GF-D8 (cell line): ENCODE measurements at places on chromosomes 5 and 9.

DNA sequence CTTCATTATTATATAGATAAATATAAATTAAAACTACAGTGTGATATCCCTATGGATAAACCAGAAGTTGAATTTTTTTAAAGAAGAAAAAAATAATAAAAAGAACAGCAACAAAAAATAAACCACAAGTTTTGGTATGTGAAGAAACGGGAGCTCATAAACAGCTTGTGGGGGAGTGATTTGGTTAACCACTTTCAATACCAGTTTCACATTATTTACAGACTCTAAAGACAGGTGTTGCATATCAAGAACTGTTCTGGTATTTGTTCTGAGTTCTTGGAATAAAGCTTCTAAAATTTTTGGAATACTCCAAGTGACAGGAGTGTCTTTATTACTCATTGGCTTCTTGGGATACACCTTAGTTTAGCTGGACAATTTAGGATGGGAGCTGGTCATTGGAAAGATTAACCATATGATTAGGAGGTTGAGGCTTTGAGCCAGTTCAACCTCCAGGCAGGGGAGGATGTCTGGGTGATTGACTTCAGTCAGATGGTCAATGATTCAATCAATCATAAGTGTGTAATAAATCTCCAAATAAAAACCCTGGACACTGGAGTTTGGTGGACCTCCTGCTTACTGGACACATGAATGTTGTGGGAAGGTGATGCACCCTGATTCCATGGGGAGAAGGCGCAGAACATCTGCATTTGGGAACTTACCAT is 2223.1 kb upstream of the C9orf72 start:
- DNase-seq: no peak

DNA sequence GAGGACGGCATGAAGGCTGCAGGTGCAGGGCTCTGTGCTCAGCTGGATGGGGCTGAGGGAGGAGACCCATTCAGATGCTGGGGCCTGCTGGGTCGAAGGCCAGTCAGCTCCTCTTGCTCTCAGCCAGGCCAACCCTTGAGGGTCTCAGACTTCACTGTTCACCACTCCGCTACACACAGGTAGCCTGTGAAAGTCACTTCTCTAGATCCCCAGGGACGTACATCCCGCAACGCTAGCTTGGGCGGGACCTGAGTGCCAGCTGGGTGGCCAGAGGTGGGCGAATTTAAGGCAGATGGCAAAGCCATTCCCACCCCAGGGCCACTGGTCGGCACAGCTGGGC is 42.2 kb upstream of the FCN1 start:
- no peak for DNase-seq

GRCh38 chr5:19987612-19988361 is at the start of gene CDH18:
CDH18 (minus strand) TSS chr5:19988200; CDS start chr5:19838986, 149,214 bp downstream.
- DNase-seq: no peak

DNA sequence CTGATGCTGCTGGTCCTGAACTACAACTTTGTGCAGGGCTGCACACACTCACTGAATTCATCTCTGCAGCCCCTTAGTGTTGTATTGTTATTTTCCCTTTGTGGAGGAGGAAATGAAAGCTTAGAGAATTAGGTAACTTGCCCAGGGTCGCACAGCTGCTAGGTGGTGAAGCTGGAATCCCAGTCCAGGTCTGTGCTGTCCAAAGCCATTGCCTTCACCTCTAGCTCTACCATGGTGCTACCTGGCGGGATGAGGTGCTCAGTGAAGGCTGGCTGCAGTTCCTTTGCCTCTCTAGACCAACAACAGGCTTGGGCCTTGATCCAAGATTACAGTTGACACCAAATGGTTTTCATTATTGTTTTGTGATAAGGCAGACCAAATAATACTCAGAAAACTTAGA is 177.8 kb upstream of the PITX1 start:
- no peak for DNase-seq

GRCh38 chr9:6086006-6086655 is 70.7 kb upstream of the RANBP6 start:
- DNase-seq: no peak

DNA sequence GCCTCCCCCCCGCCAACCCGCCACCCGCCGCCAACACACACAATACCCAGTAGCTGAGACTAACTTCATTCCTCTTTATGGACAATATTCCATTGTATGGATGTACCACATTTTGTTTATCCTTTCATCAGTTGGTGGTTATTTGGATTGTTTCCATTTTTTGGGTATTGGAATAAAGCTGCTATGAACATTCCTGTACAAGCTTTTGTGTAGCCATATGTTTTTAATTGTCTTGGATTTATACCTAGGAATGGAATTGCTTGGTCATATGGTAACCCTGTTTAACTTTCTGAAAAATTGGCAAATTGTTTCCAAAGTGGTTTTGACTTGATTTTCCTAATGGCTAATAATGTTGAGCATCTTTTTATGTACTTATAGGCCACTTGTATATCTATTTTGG is 4.9 kb upstream of the UBTD2 start:
- no peak for DNase-seq

DNA sequence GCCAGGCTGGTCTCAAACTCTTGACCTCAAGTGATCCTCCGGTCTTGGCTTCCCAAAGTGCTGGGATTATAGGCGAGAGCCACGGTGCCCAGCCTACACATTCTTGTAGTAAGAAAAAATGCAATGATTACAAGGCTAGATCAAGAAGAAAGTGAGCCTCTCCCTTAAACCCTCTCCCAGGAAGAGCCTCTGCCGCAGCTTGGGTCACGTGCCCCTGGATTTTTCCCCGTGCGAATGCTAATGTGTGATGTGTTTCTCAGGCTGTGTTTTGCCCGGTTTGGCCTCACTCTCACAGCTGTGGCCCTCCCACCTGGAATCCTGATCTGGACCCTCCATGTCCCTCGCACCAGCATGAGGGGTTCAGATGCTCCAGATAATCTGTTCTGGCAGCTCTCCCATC is 6.9 kb downstream of the PLPP7 start:
- DNase-seq: no peak

- DNase-seq: no peak
Observed at GRCh38 chr9:114719290-114719689, 37.3 kb upstream of the TEX48 start.

DNA sequence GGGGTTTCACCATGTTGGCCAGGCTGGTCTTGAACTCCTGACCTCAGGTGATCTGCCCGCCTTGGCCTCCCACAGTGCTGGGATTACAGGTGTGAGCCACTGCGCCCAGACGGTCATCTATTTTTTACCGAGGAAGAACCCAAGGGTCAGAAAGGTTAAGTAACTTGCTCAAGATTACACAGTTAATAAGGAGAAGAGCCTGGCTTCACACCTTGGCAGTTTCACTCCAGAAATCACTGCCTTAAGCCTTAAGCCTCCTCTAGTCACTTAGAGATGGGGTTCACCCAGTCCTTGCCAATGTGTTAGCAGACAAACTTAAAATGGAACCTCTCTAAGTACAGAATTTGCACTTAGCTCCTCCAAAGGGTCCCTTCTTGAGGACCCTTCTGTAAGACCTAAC is 116.3 kb downstream of the PTTG1 start:
- DNase-seq: no peak

- DNase-seq: peak; percentile 10
Observed at GRCh38 chr9:136079211-136079915, 15.7 kb downstream of the NACC2 start.

GRCh38 chr9:37350486-37351190 is 71.9 kb upstream of the GRHPR start:
- DNase-seq: no peak

DNA sequence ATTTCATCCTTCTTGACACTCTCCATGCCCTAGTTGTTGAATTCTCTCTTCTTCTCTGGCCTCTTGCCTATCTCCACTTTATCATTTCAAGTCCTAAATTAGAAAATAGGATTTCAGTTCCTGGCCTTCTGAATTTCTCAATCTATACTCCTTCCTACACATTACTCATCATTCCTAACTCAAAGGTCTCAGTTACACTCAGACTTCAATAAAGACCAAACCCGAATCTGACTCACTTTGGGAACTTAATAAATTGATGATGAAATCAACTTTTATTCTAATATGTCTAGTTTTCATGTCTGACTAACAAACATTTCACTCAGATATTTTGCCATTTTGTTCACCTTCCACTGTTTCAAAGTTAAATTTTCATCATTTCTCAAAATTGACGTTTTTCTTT is 113.6 kb upstream of the TSLP start:
- no peak for DNase-seq

DNA sequence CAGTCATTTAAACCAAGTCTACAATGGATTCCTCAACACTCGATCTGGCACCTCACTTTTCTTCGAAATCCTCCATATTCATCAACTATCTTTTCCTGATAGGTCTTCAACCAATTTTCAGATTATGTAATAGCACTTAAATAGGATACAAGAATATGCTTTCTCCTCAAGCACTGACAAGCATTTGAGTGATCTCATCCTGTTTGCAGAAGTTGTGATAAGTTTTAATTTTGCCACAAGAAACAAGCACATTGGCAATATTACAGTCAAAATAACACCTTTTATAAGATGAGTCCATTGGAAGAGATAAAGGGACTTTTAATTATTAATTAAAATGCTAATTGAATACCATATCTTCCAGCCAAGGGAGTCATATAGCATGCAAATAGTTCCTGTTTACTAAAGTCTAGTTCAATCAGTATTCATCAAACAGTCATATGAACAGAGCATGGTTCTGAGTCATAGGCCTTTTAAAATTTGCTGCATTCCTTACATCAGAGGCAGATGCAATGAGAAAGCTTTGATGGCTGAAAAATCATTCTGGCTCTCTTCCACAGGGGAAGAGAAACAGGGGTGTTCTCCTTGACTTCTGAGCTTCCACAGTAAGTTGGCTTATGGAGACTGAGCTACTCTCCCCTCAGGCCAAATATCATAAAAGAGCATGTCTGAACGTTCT is 32.7 kb upstream of the ZCCHC9 start:
- DNase-seq: no peak

DNA sequence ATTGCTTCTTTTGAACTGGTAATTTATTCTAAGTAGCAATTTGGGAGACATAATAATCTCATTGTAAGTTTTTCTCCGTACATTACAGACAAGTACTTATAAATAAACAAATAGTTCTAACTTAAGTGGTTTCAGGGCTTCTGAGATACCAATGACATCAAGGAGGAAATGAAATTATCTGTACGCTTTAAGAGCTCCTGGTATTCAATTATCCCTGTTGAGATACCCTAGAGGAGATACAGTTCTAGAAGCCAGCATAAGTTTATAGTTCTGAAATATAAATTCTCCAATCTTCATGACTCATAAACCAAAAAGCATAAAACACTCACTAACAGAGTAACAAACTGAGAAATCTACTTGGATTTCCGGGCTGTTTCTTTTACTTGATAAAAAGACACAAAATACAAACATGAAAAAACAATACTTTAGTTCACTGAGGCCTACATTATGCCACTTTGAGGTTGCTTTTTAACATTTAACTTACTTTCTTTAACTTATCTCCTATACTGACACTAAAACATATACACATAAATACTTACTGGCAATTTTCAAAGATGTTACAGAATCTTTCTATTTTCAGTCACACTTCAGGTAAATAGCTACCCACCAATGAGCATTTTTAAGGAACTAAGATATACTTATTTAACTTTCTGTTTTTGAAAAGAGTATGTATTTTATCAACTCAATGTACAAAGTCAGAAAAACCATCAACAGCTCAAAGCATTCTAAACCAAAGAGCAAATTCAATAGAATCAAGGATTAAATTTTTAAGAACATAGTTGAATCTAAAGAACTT is 7.5 kb downstream of the DCTN4 start:
- DNase-seq: no peak

DNA sequence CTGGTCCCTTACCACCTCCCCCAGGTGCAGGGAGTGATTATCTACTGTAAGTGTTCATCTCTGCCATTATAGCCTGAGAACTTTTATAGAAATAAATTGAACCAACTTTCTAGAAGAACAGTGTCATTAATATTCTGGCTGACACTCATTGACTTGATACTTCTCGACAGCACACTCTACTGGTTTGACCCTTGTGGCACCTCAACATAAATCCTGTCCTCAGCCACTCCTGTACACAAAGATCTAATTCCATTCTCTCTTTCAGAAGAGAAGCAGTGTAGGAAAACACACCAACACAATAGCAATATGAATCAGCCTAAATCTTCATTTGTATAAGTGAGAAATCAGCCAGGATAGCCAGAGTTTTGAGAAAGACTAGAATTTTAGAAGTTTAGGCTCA is 417.7 kb downstream of the TAF11L14 start:
- DNase-seq: no peak

GRCh38 chr9:120868676-120869359 is 8.2 kb downstream of the PHF19 start:
- DNase-seq: peak; percentile 76

GRCh38 chr9:136558373-136558772 is 12.5 kb upstream of the NOTCH1 start:
- peak; percentile 53 for DNase-seq

- no peak for DNase-seq
Observed at GRCh38 chr9:127451608-127451857, 223 bp downstream of the LRSAM1 start.

- DNase-seq: no peak
Observed at GRCh38 chr5:92836855-92837755, 743.9 kb downstream of the NR2F1-AS1 start.

DNA sequence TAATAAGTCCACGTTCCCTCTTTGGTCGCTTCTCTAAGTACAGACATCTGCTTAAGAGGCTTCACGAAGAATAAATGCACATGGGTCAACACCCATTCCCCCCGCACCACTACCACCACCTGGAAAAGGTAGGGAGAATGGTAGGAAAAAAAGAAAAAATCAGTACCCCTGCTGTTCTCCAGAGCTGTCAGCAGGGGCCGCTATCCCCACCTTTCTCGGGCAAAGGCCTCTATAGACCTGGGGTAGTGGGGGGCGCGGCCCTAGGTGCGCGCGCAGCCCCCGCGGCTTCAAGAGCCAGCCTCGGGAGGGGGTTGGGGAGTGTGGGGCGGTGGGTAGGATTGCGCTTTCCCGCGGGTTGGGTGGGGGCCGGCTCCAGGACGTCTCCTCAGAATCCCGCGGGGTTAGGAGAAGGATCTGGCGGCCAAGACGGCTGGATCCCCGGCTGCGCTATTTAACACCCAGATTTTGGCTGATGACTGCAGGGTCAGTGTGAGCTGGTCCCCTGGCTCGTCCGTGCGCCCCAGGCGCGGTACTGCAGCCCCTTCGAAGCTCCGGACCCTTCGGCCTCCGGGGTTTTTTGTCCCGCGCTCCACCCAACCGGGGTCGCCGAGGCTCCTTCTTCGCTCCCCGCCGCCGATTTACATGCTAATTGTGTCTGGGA is 1.6 kb upstream of the SEMA6A start:
- DNase-seq: no peak
